Occipital lobe (tissue), 3 donors: ENCODE measurements at places on chromosomes 16 and 17. TPM values are rescaled to one million over a fixed set of nuclear protein-coding genes. Genes with fewer than 3 reads are reported as not detected.

GRCh38 chr16:67304020-67304419 is 22.5 kb downstream of the KCTD19 start:
- DNase-seq: no peak

Gene RNF222
- total RNA-seq: not detected

Gene SCPEP1
- 5.6 TPM for total RNA-seq

GRCh38 chr17:47736501-47737495 is 3.8 kb downstream of the TBX21 start:
- no peak for DNase-seq

DNA sequence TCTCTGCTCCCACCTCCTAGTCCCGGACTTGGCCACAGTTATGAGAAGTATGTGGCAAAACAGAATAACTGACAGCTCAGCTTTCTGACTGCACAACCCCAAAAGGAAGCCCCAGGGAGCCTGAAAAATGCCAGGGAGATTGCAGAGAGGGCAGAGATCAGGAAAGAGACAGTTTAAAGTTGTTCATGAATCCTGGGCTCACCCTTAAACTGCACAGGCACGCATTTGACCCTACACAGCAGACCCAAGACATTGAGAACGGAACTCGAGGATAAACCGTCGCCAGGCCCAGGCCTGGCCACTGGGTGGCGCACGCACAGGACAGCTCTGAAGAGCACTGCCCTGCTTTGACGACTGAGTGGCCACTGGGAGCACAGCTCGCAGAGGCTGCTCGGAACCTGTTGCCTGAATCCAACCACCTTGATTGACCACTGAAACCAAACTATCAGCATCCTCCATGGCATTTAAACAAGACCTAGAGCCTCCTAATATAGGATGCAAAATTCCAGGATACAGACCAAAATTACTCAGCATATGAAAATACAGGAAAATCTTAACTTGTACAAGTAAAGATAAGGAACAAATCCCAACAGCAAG is 114.0 kb downstream of the C16orf95 start:
- DNase-seq: no peak

DNA sequence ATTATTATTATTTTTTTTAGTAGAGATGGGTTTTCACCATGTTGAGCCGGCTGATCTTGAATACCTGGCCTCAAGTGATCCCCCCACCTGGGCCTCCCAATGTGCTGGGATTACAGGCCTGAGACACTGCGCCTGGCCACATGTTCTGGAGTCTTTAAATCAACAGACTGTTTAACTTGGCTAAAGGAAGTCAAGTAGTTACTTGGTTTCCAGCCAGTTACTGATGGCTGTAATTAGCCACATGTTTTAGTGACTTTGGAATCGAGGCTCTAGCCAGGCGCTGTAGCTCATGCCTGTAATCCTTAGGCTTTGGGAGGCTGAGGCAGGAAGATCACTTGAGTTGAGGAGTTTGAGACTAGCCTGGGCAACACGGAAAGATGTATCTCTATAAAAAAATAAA is 699.2 kb upstream of the RBFOX1 start:
- no peak for DNase-seq

Gene MYH1
- total RNA-seq: not detected

DNA sequence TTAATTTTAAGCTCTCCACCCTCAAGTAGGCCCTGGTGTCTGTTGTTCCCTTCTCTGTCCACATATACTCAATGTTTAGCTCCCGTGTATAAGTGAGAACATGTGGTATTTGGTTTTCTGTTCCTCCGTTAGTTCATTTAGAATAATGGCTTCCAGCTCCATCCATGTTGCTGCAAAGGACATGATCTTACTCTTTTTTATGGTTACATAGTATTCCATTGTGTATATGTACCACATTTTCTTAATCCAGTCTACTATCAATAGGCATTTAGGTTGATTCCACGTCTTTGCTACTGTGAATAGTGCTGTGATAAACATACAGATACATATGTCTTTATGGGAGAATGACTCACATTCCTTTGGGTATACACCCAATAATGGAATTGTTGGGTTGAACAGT is 111.4 kb upstream of the NACA2 start:
- no peak for DNase-seq

Gene OTOP2
- total RNA-seq: not detected

Gene TMC7
- 2.8 TPM for total RNA-seq

- DNase-seq: no peak
Observed at GRCh38 chr16:72959301-72959996, 88.5 kb downstream of the ZFHX3 start.

DNA sequence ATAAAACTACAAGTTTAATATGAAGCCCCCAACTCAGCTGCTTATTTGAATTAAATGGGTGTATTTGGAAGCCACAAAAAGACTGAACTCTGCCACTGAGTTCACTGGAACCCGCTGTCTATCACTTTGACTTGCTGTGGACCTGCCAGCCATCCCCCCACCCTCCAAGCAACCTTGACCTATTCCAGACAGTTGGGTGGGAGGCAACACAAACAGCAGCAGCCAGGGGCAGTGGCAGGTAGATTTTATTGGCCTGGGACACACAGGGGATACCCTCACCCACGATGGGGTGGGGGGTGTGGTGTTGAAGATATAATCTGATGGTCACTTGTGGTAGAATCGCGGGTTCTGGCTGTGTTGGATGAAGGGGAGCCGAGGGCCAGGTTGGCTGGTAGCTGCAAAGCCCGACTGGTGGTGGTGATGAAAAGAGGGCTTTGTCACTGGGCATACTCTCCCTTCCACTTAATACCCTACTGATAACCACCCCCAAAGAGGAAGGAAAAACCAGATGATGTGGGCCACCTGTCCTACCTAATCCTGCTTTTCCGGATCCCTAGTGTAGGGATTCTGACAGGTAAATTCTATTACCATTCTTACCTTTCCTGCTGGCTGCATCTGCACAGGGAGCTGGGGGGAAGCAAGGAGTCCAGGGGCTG is 2.6 kb downstream of the GPS2 start:
- DNase-seq: no peak

Gene HEATR9
- not detected for total RNA-seq

DNA sequence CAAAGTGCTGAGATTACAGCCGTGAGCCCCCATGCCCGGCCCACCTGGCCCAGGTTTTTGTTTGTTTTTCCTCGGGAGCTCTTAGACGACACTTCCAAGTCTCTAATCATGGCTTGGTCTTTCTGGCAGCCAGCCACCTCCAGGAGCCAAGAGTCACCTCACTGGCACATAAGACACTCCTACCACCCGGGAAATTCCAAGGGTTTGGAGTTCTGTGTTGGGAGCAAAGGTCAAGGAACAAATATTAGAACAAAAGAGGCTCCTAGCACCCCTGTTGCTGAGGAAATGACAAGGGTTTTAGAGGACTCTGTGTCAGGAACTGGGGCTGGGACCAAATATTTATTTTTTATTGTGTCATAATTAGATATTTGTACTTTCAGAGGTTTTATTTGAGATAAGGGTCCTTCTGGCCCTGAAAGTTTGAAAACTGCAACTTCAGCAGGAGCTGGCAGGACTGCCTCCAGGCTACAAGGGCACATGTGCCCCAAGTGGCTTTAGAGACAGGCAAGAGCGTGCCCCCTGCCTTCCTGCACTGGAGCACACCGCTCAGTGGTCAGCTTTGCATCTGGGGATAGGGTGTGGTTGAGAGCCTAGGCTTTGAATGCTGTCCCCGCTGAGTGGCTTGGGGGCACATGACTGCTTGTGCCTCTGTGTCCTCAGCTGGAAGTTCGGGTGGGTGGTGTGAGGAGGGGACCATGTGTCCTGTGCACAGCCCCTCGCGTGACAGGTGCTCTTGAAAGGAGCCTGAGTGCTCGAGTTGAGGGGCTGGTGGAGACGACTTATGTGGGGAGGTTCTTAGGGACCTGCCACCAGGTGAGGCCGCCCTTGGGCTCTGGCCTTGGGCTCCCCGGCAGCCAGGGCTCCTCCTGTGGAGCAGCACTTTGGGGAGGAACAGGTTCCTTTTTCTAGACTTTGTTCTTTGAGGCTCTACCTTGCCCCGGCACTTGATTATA is 29.7 kb downstream of the MGRN1 start:
- no peak for DNase-seq

Gene NLGN2
- 9.2 TPM for total RNA-seq

DNA sequence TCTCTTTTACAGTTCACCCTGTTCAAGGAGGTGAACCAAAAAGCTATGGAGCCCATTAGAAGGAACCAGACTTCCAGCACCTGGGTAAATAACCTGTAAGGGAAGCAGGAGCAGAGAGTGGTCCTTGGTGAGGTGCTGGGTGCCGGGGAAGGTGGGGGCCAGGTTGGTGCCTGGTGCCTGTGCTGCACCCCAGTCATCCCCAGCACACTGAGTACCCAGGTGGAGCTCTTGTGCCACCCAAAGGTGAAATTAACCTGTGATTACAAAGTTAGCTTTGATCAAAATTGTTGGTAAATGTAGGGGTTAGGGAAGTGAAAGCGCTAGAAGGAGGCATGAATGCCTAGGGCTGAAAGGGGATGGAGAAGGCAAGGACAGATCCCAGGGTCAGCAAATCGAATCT is 58.6 kb downstream of the CDRT4 start:
- DNase-seq: no peak

Gene HOXB8
- total RNA-seq: not detected
